ENCODE measurements at places on chromosomes 7 and 10.

GRCh38 chr7:134101716-134102115 lies 25.4 kb upstream of the LRGUK start:
- no peak for DNase-seq

- no peak for DNase-seq
Observed at GRCh38 chr10:47315421-47315820, 6.8 kb upstream of the GDF2 start.

GRCh38 chr10:4246881-4247358 lies 461.9 kb upstream of the KLF6 start:
- peak; percentile 84 for DNase-seq

DNA sequence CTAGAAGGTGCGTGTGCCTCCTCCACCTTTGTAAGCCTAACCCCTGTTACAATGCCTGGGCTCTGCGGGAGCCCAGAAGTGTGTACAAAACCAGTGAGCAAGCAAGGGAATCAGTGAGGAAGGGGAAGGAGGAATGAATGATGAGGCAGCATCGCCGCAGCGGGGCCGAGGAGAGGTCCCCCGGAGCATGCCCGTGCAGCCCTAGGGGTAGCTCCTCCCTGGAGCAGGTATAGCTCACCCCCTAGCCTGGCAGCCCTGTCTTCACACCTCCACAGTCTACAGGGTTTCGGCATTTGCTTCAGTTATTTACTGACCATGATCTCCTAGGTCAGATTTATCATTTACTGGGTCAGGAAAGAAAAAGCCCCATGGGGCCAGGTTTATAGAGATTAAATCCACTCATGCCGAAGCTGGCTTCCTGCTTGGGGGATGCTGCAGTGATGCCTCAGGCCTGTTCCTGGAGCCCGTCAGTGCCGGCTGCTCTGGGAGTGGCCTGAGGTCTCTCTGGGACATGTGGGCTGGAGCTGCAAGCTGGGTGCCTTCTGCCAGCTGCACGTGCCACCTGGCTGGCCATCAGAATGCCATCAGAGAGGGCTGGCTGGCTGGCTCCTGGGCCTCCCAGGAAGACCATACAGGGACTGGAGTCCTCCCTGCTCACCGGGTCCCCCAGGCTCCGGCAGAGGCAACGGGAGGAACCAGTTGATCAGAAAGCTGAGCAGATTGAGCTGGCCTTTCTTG lies 138.9 kb downstream of the GRK5 start:
- DNase-seq: no peak

DNA sequence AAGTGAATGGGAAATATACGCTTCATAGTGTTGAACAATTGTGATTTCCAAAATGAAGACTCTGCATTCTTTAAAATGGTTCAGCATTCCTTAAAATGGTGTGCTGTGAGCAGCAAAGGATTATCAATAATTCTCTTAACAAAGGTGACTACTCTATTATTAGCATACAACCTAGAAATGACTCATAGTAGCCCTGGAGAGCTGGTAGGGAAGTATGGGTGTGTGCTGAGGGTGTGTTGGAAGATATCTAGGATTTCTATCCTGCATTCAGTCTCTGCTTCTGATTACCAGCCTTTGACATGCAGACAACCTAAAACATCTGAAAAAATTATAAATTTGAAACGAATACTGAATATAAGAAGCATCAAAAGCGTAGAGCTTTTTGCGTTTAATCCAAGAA lies 72.5 kb downstream of the SEMA3D start:
- DNase-seq: peak; percentile 85

DNA sequence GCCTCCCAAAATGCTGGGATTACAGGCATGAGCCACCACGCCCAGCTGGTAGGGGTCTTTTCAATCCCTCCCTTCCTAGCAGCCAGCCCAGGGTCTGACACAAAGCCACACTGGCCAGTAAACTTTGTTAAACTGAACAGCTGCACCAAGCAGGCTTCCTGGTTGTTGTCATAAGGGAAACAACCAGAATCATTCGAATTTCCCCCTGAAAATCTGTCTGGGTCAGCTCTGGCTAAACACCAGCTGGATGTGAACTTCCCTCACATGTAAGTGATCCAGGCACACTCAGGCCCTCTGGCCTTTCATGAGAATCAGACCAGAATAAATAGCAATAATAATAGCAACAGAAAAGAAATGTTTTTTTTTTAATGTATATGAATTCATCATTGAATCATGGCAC lies 7.4 kb downstream of the IMPDH1 start:
- no peak for DNase-seq

DNA sequence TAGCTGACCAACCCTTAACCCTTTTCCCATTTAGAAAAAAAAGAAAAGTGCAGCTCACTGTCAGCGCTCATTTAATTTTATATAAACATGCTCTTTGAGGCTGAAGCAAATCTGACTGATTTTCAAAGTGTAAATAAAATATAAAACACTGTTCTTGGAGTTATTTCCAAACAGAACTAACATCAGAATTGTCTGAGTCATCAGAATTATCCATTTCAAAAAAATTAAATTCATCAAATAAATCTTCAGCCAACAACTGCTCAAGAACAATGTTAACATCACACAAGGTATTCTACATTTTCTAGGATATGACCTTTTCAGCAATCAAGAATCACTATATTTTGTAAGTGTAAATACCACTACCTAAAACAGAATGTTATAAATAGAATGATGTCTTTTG lies 93.6 kb downstream of the MAGI2 start:
- no peak for DNase-seq

GRCh38 chr10:27819781-27820531 lies 74.3 kb upstream of the MKX start:
- peak; percentile 53 for DNase-seq

DNA sequence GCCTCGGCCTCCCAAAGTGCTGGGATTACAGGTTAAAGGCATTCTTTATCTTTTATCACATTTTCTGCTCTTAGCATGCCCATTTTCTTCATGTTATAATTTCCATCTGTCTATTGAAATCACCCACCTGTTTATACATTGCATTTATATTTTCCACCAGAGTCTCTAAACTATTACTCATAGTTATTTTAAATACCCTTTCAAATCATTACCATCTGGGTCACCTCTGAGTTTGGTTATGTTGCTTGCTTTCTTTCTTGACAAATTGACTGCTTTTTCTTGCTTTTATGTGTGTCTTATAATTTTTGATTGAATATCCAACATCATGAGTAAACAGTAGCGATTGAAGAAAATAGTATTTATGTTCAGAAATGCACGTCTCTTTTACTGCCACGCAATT lies 71.4 kb downstream of the TMEM270 start:
- no peak for DNase-seq

DNA sequence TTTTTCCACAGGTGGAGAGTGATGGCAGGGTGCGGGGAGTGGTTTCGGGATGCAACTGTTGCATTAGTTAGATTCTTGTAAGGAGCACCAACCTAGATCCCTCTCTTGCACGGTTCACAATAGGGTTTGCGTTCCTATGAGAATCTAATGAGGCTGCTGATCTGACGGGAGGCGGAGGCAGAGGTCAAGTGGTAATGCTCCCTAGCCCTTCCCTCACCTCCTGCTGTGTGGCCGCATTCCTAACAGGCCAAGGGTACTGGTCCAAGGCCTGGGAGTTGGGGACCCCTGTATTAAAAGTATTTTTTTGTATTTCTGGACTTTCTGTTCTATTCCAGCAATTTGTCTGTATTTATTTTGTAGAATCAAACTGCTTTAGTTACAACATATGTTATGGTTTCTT lies 7.2 kb downstream of the CBLL1 start:
- no peak for DNase-seq

DNA sequence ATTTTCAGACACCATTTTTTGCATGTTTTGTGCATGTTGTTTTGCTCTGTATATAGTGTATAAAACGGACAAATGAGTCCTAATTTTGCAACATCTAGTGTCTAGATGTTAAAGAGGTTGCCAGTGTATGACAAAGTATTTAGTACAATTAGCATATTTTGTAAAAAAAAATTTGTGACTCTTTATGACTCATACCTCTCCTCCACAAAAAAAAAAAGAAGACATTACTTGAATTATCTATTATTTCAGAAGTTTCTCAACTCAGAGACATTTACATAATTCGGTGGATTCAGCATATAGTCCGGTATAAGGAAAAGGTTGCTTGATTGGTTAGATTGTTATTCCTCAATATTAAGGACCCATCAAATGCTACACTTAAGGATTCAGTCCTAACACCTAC lies 26.0 kb downstream of the NUP42 start:
- peak; percentile 20 for DNase-seq

DNA sequence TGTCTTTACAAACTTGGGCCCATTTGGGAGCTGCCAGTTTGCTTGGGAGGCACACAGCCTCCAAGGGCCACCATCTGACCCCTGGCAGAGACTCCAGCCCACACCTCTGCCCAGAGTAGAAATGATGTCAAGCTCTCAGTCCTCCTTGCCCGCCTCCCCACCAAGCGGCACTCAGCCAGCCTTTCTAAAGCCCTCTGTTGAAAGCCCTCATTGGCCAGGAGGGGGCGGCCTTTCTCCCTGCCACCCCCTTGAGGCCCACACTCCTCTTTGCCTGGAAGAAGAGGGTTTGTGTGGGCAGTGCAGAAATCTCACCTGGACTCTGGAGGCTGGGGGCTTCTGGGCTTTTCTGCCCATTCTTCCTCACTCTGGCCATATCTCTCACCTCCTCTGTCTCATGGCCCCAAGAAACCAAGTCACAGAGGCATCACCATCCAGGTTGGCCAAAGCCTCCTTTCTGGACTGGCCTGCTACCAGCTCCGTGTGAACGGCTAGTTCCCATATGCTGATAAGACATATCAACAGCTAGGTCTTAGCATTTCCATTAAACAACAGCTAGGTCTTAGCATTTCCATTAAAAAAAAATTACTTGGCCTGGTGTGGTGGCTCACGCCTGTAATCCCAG lies 36.1 kb downstream of the UBTD1 start:
- no peak for DNase-seq
